ENCODE measurements at places on chromosomes 12 and 14. TPM values are rescaled to one million over a fixed set of nuclear protein-coding genes. Genes with fewer than 3 reads are reported as not detected.
A peak's percentile ranks its signal among the peaks of the same experiment; 100 is the strongest.

SERPINA9 gene
- not detected for total RNA-seq

LIN7A gene
- not detected for total RNA-seq

KLRD1 gene
- total RNA-seq = 0.06 TPM

ALX1 gene
- not detected for total RNA-seq

CPNE8 gene
- total RNA-seq = 12.6 TPM

TMCC3 gene
- total RNA-seq = 6.5 TPM

COQ5 gene
- 40.4 TPM for total RNA-seq

HVCN1 gene
- total RNA-seq = 3.3 TPM

GRCh38 chr14:64683264-64683663 lies 21.0 kb upstream of the PLEKHG3 start:
- DNase-seq = no peak

GRCh38 chr12:3217683-3218079 lies 140.5 kb downstream of the TSPAN9 start:
- no peak for DNase-seq

DNA sequence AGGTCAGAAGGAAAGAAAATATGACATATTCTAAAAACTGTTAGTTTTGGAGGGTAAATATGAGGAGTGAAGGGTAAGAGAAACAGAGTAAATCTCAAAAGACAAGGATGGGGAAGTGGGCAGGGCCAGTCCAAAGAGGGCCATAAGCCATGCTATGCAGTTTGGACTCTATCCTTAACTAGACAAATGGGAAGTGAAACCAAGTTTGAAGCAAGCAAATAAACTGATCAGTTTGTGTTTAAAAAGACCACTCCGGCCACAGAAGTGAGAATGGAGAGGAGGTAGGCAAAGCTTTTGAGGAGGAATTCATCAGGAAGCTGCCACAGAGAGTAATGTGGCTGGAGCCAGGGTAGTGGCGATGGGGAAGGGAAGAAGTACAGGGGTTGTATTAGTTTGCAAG lies 37.5 kb upstream of the DAAM1 start:
- no peak for DNase-seq

GRCh38 chr12:69337311-69338090 lies 10.7 kb upstream of the LYZ start:
- no peak for DNase-seq

DNA sequence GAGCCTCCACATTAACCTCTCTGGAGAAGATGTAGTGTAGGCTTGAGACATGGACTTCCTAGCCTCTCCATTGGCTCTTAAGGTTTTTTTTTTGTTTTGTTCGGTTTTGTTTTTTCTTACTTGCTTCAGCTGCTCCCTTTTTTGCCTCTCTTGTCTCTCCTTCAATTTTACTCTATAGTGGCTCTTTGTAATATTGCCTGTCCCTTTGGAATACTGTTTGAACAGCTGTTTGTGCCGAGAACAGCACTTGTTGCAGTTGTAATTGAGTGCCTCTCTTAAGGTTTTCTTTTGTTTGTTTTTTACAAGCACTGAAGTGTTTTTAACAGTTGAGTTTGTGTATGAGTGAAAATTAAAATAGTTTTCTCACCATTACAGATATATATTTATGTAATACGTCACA lies 567.7 kb downstream of the LRFN5 start:
- DNase-seq = no peak

GRCh38 chr12:76480796-76481195 lies 78.8 kb downstream of the OSBPL8 start:
- DNase-seq = no peak

DNA sequence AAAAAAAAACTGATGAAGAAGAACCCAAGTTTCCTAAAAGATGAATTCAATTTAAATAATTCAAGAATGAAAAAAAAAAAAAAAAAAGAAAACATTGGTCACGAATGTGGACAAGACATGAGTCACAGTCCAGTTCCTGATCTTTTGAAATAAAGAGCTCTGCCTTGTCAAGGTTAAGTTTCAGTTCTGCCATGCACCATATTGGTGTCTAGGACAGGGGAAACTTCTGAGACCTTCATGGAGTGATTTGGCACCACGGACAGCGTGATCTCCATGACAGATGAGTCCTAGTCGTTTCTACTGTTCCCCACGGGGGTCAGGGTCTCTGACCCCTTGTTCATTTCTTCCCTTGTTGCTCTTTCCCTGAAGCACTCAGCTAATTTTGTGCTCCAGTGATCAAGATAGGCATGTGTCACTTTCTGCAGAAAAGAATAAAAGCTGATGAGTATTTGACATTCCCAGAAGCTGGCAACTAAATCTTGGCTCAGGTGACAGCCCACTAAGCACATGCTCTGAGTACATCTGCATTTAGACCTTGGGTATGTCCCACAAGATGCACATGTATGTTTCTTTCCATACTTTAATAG lies 1159.7 kb downstream of the BCL11B start:
- DNase-seq = no peak

- DNase-seq = no peak
Measured at GRCh38 chr14:80428671-80429070, 217.4 kb upstream of the DIO2 start.

DNA sequence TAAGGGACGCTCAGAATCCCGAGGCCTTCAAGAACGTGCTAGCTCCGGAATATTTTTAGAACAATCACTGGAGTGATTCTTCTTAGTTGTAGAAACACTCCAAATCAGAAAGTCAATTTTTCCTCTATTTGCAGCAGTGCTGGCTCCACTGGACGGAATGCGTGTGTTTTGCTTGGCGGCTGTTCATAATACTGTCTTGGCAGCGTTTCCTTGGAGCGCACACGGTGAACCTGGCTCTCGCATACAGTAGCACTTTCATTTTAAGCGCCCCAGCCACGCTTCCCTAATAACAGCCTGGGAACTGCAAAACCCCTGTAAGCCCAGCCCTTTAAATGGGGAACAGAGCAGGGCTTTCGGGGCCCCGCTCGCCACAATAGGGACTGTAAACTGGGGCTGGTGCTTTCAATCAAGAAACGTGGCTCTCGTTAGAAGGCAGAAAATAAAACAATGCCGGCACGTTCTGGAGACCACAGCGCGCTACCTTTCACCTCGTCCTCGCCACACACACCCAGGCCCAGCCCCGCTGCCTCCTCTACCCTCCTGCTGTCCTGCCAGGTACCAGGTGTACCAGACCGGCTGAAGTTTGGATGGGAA lies 79.9 kb downstream of the BCL11B start:
- DNase-seq = peak; percentile 53

DNA sequence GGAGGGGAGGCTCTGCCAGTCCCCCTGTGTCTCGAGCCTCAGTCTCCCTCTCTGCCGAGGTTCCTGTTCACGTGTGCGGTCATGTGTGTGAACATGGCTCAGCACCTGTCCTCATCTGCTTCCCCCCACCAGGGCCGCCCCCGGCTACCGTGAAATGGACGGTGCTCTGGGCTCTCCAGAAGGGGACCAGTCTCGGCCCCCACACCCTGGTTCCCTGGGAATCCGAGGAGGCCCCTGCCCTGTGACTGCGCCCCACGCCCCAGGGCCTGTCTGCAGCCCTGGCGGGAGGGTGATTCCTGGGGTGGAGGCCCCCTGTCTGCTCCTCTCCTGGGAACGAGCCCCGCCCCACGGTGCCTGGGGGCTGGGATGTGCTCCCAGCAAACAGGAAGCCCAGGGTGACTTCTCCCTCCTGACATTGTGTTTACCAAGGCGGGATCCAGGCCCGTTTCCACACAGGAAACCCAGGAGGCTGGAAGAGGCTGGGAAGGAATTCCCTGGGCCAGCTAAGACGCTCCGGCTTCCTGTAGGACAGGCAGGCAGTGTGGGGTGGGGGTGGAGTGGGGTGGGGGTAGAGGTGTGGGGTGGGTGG lies 46.6 kb downstream of the KIF26A start:
- peak; percentile 58 for DNase-seq

DNA sequence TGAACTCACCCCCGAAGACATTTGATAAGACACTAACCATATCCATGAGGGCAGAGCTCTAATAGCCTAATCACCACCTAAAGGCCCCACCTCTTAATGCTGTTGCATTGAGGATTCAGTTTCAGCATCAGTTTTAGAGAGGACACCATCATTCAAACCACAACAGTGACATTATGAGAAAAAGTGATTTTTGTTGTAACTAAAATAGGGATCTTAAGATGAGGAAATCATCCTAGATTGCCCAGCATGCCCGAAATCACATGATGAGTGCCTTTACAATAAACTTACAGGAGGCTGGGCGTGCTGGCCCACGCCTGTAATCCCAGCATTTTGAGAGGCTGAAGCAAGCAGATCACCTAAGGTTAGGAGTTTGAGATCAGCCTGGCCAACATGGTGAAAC lies 9.7 kb upstream of the GLT1D1 start:
- no peak for DNase-seq

DNA sequence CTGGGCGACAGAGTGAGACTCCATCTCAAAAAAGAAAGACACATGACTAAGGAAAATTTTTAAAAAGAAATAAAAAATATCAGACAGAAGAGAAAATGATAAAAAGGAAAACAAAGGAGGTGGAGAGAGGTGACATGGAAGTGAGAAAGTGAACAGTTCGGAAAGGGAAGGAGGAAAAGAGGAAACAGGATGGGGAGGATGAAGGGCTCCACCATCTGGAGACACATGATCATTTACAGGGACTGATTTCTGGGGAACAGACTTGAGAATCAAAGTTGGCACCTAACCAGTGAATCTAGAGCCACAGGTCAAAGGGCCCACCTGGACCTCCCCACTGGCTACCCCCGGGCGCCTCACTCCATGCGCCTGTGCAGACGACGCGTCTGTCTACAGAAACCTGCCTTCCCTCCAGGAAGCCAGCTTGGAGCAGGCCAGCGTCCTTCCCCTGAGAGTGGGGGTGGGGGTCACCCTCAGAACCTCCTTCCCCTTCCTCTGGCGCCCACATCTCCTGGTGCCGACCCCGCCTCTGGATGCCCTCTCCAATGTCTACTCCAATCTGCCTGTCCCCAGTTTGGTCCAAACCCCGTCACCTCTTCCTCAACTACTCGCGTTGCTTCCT lies 60.5 kb downstream of the AMN start:
- no peak for DNase-seq

DNA sequence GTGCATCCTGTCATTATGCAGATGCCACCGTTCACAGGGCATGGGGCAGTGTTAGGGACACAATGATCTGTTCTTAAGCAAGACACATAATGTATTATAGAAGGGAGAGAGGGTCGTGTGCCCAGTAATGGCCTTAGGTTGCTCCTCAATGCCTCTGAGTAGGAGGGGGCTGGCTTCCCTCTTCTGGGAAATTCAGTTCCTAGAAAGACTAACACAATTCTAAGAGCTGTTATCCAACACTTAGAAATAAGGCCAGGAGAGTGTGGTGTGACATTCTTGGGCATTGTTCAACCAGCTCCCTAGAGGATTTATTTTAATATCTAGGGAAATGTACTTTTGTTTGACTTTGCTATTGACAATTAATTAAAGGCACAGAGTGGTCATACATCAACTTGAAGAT lies 118.5 kb downstream of the ADCK1 start:
- DNase-seq = no peak

- DNase-seq = no peak
Measured at GRCh38 chr12:54386403-54387113, 2.0 kb upstream of the ZNF385A start.

GRCh38 chr12:122471324-122472226 lies 29.2 kb downstream of the ZCCHC8 start:
- peak; percentile 85 for DNase-seq

DNA sequence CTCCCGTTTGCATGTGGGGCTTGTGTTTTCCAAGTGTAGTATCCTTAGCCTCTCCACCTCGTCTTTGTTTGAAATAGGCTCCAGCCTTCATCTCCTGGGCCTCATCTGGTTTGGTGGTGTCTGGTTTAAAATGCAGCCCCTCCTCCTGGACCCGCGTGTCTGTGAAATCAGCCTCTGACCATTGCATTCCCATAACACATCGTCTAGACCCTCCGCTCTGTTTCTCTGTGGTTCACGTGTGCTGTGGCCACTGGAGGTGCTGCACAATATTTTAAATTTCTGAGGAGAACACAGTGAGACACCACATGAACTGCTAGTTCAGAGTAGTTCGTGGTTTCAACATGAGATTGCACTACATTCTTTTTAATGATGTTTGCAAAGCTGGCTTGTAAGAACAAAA lies 35.6 kb downstream of the UBE3B start:
- DNase-seq = no peak

GRCh38 chr12:116713527-116713926 lies 24.3 kb downstream of the SPRING1 start:
- DNase-seq = no peak

DNA sequence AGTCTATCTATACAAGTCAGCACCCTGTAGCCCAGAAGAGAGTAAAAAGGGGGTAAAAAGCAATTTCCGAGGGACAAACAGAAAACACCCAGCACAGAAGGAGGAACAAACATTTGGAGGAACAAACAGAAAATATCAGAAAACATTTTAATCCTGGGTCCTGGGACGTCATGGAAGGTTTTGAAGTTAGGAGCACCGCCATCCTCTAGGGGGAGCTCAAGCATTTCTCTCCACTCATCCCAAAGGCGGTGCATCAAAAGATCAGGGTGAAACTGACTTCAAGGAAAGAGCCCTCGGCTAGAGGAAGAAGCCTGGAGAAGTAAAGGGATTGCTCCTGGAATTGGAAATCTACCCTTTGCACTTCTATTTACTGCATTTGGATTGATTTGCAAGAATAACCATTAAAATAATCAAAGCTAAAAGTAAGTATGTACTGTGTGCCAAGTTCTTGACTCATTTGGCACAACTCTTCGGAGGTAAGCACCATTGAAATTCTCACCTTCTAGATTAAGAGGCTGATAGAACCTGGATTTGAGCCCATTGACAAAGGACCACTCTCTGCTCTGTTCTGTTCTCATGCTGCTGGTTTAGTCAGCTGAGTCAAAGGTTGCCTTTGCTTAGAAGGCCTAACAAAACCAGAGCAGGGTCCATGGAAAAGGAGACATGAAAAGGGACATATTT lies 17.2 kb upstream of the POC1B start:
- DNase-seq = peak; percentile 91

DNA sequence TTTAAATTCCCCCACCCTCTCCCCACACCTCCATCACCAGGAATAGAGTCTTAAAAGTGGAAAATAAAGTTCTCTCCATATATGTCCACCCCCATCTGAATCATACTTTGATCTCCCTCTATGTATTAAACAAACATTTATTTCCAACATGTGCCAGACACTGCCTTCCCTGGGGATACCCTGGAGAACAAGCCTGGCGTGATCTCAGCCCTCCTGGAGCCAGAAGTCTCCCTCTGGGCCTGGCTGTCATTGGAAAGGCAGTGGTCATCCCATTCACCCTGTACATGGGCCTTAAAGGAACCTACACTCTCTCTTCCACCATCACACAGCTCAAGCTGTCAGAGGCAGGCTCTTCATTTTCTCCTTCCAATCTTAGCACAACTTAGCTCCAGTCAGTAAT lies 143.6 kb downstream of the EMP1 start:
- peak; percentile 20 for DNase-seq

GRCh38 chr12:122067966-122068365 lies 10.6 kb upstream of the MLXIP start:
- DNase-seq = no peak

DNA sequence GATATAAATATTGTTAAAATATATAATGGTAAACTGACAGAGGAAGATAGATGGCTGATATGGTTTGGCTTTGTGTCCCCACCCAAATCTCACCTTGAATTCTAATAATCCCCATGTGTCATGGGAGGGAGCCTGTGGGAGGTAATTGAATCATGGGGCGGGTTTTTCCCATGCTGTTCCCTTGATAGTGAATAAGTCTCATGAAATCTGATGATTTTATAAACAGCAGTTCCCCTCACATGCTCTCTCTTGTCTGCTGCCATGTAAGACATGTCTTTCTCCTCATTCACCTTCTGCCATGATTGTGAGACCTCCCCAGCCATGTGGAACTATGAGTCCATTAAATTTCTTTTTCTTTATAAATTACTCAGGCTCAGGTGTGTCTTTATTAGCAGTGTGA lies 46.3 kb downstream of the PTCSC3 start:
- no peak for DNase-seq

GRCh38 chr12:9343731-9344130 lies 135.5 kb upstream of the PZP start:
- no peak for DNase-seq

GRCh38 chr12:48997719-48998496 lies 1.3 kb downstream of the DDN start:
- DNase-seq = peak; percentile 33

All from PC-3 (cell line).